ENCODE measurements at places on chromosomes 4 and X. TPM values are rescaled to one million over a fixed set of nuclear protein-coding genes. Genes with fewer than 3 reads are reported as not detected.

GRCh38 chr4:12612876-12613275, 871.3 kb downstream of the RAB28 start:
- no peak for DNase-seq

DNA sequence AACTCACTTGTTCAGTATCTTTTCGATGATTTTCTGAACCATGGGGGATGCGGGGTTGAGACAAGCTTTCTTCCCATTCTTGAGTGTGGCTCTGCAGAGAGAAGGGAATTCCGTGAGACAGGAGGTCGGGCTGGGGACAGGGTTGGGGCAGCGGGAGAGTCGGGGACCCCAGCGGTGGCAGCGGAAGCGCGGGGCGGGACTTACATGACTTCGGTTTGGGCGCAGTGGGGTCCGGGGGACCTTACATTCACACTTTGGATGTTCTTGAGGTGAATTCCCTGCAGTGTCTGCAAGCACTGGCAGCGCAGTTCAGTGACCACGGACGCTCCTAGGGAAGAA, 434 bp downstream of the CXCL3 start:
- peak; percentile 14 for DNase-seq

GRCh38 chr4:102174719-102175189, 170.5 kb downstream of the SLC39A8 start:
- no peak for DNase-seq

DNA sequence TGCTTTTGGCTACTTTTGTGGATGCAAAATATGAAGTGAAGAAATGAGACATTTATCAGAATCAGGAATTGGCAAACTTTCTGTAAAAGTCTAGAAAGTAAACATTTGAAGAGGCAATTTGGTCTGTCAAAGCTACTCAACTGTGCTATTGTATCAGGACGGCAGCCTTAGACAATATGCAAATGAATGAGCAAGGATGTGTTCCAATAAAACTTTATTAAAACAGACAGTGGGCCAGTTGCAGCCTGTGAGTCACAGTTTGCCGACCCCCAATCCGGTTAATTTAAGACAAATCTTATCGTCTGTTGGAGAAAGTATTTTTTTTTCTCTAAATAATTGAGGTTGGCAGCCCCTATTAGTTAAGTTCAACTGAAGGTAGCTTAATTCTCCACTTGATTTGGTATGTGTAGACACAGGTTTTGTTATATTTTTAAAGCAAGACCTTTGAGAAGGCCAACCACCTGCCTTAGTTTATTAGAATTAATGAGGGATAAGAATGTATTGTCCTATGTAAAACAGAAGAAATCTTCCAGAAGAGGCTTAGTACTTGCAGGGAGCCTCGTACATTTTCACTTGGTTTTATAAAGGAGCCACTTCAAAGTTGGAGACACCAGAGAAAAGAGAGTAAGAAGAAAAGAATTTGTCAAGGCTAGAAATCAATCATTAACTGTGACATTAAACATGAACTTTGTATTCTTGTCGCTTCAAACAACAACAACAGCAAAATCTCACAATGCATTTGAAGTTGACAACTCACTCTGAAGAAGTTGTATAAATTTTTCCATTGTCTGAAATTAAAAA, 81.6 kb upstream of the FAT1 start:
- no peak for DNase-seq

Gene MBNL3
- 2.6 TPM for total RNA-seq

Gene CT45A1
- total RNA-seq, result not detected

Data from psoas muscle (tissue), 8 donors.